Activated B cell treated with CpG ODN at 0.5 μM for 24 hours (primary cell): ENCODE measurements at places on chromosomes 13 and 19. TPM values are rescaled to one million over a fixed set of nuclear protein-coding genes. Genes with fewer than 3 reads are reported as not detected.

DNA sequence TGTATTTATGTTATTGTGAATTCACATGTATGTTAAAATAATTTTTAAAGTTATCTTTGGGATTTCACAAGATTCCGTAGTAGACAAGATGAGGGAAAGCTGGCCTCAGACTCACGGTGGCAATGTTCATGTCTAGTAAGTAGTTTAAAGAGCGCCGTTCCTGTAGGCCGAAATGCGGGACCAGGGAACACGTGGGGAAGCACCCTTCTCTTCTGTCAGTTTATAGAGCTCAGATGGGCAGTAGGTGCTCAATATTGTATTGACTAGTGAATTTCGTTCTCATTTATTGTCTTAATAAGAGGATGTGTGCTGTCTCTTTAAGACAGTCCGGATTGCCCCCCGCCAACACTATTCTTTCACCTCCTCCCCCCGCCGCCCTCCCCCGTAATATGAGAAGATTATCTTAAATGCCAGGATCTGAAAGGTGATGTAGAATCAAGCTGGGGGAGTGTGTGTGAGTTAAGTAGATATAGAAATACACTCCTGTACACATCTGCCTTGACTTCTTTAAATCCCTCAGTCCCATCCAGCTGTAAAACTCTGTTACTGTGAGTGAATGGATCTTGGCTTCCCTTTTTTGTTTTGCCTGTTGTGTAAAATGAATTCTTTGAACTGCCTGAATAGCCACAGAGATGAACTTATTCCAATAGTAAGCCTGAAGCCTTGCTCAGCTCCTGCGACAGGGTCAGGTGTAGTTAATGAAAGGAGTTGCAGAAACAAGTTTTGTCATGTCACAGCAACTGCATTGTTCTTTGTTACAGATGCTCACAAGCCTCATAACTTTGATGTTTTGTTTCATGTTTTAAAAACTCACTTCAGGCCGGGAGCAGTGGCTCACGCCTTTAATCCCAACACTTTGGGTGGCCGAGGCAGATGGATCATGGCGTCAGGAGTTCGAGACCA, 1.3 kb downstream of the LAMP1 start:
- H3K27ac ChIP-seq, result peak overlapping the region; percentile 98
- peaks cover 8% of the 10 kb centered on the region for H3K27me3 ChIP-seq
- H3K4me3 ChIP-seq, result peak overlapping the region; percentile 94
- peaks cover 23% of the 10 kb centered on the region for H3K36me3 ChIP-seq

DNA sequence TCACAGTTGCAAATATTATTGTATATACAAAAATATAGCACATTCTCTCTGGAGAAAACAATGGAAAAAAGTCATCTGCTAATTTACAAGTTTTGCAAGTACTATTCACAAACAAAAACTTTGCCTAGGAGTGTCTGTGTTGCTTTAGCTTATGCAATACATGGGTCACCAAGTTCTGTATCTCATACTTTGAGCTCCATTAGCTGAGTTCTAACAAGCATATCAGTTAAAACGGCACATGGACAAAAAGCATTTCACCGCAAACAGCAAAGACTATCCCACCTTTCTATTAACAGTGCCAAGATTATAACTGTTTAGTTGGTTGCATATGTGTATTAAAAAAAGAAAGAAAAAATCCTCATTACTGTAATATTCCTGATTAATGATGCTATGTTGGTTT, 4.6 kb downstream of the SPRY2 start:
- H3K27ac ChIP-seq, result no peak overlapping the region
- H3K4me1 ChIP-seq, result peaks cover 5% of the 10 kb centered on the region
- H3K36me3 ChIP-seq, result no peaks in the 10 kb centered on the region
- H3K4me3 ChIP-seq, result no peak overlapping the region

- no peak overlapping the region for H3K27ac ChIP-seq
- H3K4me1 ChIP-seq, result no peaks in the 10 kb centered on the region
- DNase-seq, result no peak
- no peaks in the 10 kb centered on the region for H3K36me3 ChIP-seq
Observed at GRCh38 chr13:59452189-59452890, 711.4 kb downstream of the DIAPH3 start.

The GRK1 gene
- 0.07 and 0.44 TPM in 2 replicates for total RNA-seq

The CALM3 gene
- 174 and 200 TPM in 2 replicates for total RNA-seq

GRCh38 chr19:30376272-30376671, 4.1 kb downstream of the ZNF536 start:
- no peak for DNase-seq
- peaks cover 20% of the 10 kb centered on the region for H3K27me3 ChIP-seq
- no peaks in the 10 kb centered on the region for H3K36me3 ChIP-seq
- H3K4me1 ChIP-seq, result no peaks in the 10 kb centered on the region

- H3K36me3 ChIP-seq, result peaks cover 16% of the 10 kb centered on the region
- DNase-seq, result no peak
- peaks cover 4% of the 10 kb centered on the region for H3K27me3 ChIP-seq
- no peak overlapping the region for H3K27ac ChIP-seq
- H3K4me1 ChIP-seq, result peaks cover 17% of the 10 kb centered on the region
- H3K4me3 ChIP-seq, result no peak overlapping the region
Observed at GRCh38 chr19:15126131-15126910, 19.1 kb downstream of the SYDE1 start.

The NXNL1 gene
- total RNA-seq, result not detected in 2 replicates

The MADCAM1 gene
- total RNA-seq, result 0.40 and 0.76 TPM in 2 replicates

GRCh38 chr13:113584205-113584869, at the start of gene TFDP1:
TSS of gene TFDP1 (plus strand) at chr13:113584753. CDS start at chr13:113585838, 1,085 bp downstream.
- H3K4me3 ChIP-seq, result peak within 1 kb of the TSS; percentile 86
- H3K4me1 ChIP-seq, result peaks cover 28% of the 10 kb centered on the region
- no peaks in the 10 kb centered on the region for H3K27me3 ChIP-seq
- peaks cover 19% of the 10 kb centered on the region for H3K36me3 ChIP-seq
- H3K27ac ChIP-seq, result peak within 1 kb of the TSS; percentile 60

DNA sequence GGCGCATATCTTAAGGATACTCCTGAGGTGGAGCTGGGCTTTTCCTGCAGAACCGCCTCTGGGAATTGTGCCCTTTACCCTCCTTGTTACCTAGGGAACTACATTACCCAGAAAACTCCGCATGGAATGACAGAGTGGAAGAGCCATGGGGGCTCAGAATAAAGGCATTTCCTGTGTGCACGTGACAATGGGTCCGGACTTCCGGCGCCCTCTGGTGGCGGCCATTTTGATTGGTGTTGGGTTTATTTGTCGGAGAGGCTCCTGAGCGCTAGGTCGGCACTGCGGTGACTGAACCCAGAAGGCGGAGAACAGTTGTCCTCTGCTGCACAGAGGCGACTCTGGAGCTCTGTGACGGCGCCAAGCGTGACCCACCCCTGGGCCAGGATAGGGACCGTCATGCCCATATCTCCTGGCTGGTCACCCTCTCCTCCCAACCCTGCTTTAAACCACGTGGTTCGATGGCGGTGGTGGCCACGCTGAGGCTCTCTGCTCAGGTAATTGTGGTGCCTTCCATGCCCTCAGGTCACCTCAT, at the start of gene ZNF587B:
Gene ZNF587B, plus strand, starts transcription at position 229 of the 532 bp plus-strand sequence. Its CDS starts 230 bp downstream, at position 459.
- no peak within 1 kb of the TSS for H3K27ac ChIP-seq
- H3K27me3 ChIP-seq, result no peaks in the 10 kb centered on the region
- no peak within 1 kb of the TSS for H3K4me3 ChIP-seq
- H3K36me3 ChIP-seq, result peaks cover 39% of the 10 kb centered on the region

- no peaks in the 10 kb centered on the region for H3K36me3 ChIP-seq
- H3K4me1 ChIP-seq, result no peaks in the 10 kb centered on the region
- no peaks in the 10 kb centered on the region for H3K27me3 ChIP-seq
Observed at GRCh38 chr19:21482863-21483276, 22.5 kb upstream of the ZNF429 start.

The PGLYRP1 gene
- not detected in 2 replicates for total RNA-seq

GRCh38 chr19:58409010-58409790, 751 bp downstream of the ZNF584 start:
- peaks cover 10% of the 10 kb centered on the region for H3K36me3 ChIP-seq
- peaks cover 32% of the 10 kb centered on the region for H3K4me1 ChIP-seq
- H3K4me3 ChIP-seq, result peak overlapping the region; percentile 95
- no peaks in the 10 kb centered on the region for H3K27me3 ChIP-seq
- H3K27ac ChIP-seq, result peak overlapping the region; percentile 50

- H3K4me3 ChIP-seq, result no peak overlapping the region
- no peaks in the 10 kb centered on the region for H3K27me3 ChIP-seq
- DNase-seq, result no peak
- no peaks in the 10 kb centered on the region for H3K4me1 ChIP-seq
- no peaks in the 10 kb centered on the region for H3K36me3 ChIP-seq
Observed at GRCh38 chr13:45700971-45701900, 884 bp upstream of the CBY2 start.

GRCh38 chr19:37902668-37903067, 3.7 kb downstream of the WDR87 start:
- H3K27me3 ChIP-seq, result no peaks in the 10 kb centered on the region
- no peak overlapping the region for H3K4me3 ChIP-seq
- H3K4me1 ChIP-seq, result peaks cover 24% of the 10 kb centered on the region
- peak overlapping the region; percentile 73 for H3K27ac ChIP-seq
- peak; percentile 63 for DNase-seq
- H3K36me3 ChIP-seq, result peaks cover 4% of the 10 kb centered on the region

DNA sequence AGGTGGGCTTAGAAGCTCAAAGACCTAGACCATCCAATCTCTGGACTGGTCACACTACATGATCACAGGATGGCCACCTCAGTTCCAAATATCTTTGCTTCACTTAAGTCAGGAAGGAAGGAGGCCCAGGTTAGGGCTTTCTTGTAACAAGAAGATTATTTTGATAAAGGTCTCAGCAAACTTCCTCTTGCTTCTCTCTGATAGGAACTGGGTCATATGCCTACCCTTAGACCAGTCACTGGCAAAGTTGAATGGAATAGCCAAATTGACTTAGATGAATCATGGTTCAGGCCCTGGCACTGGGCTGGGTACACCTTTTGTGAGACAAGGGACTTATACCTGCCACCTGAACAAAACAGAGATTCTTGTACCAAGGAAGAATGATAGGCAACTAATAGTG, 11.0 kb downstream of the FRY start:
- no peaks in the 10 kb centered on the region for H3K36me3 ChIP-seq
- DNase-seq, result no peak
- H3K27ac ChIP-seq, result no peak overlapping the region

- peaks cover 44% of the 10 kb centered on the region for H3K4me1 ChIP-seq
- DNase-seq, result no peak
- H3K4me3 ChIP-seq, result peak overlapping the region; percentile 80
- peaks cover 9% of the 10 kb centered on the region for H3K27me3 ChIP-seq
Observed at GRCh38 chr19:43667876-43668405, 2.0 kb downstream of the PLAUR start.

The CYTH2 gene
- total RNA-seq, result 35.6 and 40.5 TPM in 2 replicates
